Right renal pelvis (tissue), 4 donors: ENCODE measurements at places on chromosomes 12 and 14.

DNA sequence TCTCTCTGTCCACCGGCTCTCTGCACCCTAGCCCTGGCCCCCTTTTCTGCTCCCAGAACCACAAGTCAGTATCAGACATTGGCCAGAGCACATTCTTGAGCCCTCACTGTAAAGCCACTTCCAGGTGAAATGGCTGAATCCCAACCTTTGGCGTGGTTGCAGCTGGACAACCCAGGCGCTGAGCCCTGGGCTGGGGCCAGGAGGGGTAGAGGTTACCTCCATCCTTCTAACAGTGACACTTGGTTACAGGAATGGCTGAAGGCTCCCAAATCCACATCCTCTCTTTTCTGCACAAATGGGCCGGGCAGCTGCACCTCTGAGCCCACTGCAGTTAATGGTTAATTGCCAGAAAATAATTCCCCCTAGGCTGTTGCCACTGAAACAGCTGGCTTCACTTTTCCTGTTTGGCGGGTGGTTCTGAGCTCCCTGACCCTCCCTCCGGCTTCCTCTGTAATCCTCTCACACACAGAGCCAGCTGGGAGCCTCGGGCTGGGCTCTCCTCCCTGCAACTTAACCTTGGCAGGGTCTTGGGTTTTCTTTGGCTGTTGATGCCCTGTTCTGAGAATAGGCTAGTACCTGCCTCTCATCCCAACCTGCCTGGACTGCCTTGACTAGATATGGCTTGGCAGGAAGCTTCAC lies 44.1 kb downstream of the TSPAN11 start:
- peak; percentile 48 for DNase-seq

DNA sequence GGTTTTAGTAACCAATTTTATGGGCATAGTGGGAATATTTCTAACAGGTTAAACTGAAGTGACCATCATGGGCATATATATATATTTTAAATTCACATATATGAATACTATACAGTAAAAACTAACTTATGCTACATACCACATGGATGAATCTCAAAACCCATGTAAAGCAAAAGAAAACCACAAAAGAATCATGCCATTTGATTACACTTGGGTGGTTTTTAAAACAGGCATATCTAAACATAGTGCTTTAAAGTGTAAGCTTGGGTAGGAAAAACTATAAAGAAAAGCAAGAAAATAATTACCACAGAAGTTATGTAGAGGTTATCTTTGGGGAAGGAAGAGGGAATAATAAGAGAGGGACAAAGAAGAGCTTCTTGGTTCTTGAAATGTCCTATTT lies 326.1 kb downstream of the NAV3 start:
- no peak for DNase-seq

GRCh38 chr12:120674097-120674636 lies 12.8 kb upstream of the MLEC start:
- DNase-seq = no peak

- DNase-seq = no peak
Observed at GRCh38 chr14:76133103-76133502, 18.6 kb upstream of the GPATCH2L start.

- DNase-seq = no peak
Observed at GRCh38 chr14:61477712-61478462, 156.5 kb downstream of the PRKCH start.

- no peak for DNase-seq
Observed at GRCh38 chr14:89485264-89485663, 68.2 kb upstream of the FOXN3 start.

GRCh38 chr12:22377731-22378496 lies 43.4 kb upstream of the ST8SIA1 start:
- DNase-seq = no peak

DNA sequence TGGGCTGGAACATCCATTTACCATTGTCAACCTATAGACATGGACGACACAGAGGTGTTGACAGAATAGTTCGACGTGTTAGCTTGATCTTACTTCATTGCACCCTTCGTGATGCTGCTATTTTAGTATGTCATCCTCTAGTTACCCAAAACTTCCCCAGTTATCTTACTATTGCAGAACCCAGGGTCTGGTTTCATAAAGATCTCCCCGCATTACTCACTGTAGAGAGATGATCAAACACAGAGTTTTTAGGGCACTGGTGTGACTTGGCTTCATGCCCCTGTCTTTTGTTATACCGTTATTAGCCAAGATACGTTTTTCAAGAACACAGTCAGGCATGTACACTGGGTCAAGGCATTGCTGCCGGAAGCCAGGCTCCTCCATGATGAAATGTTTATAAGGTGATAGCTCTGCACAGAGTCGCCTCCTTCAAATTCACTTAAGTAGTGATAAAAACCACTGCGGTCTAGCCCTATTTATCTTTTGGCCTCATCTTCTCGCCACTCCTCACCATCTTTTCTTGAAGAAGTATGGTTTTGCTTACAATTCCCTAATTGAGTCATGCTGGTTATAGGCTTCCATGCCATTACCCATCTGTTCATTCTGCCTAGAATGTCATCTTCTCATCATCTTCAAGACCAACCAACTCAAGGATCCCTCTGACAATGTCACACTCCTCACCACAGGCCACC lies 1127.9 kb downstream of the VRK1 start:
- DNase-seq = no peak

DNA sequence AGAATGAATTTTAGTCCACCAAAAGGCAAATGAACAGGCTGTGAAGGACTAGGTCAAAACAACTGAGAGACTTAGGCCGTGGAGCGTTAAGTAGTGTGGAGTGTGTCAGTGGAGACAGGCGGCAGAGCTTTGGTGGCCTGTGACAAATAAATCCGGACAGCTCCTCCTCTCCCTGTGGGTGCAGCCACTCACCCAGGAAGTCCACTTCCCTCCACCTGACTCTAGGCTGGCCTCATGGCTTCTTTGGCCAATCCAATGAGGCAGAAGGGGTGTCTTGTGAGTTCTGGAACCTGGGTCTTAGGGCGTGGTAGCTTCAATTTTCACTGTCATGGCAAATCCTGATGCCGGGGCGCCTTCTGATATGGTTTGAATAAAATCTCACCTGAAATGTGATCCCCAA lies 180.9 kb upstream of the C14orf180 start:
- DNase-seq = no peak

GRCh38 chr12:42084522-42084921 lies 60.2 kb downstream of the GXYLT1 start:
- no peak for DNase-seq

GRCh38 chr12:52686063-52686462 lies 5.9 kb upstream of the KRT1 start:
- no peak for DNase-seq

- no peak for DNase-seq
Observed at GRCh38 chr12:34163443-34163842, 141.1 kb downstream of the ALG10 start.

DNA sequence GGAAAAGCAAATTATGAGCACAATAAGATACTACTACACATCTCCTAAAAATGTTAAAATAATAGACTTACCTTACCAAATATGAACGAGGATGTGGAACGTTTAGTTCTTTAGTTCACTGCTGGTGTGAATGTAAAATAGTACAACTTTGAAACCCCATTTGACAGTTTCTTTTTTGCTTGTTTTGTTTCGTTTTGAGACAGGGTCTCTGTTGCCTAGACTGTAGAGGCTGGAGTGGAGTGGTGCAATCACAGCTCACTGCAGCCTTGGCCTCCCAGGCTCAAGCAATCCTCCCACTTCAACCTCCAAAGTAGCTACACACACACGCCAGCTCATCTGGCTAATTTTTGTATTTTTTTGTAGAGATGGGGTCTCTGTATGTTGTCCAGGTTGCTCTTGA lies 136.4 kb upstream of the FAR2 start:
- no peak for DNase-seq

DNA sequence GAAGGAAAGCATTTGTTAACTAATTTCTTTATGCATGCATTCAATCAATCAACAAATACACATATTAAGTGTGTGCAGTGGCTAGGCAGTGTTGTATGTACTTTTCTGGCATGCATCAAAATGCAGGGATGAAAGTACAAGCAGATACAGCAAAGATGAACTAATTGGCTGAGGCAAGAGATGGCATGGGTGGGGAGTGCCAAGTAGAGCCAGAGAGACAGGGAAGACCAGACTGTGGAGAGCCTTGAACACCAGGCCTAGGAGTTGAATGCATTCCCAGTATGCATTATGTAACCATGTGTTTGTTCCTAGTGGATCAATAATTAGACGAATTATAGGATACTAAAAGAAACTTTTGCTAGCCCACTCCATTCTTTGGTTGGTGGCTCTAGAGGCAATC lies 17.3 kb upstream of the LMNTD1 start:
- no peak for DNase-seq

- no peak for DNase-seq
Observed at GRCh38 chr12:124604264-124604680, 36.9 kb upstream of the NCOR2 start.

DNA sequence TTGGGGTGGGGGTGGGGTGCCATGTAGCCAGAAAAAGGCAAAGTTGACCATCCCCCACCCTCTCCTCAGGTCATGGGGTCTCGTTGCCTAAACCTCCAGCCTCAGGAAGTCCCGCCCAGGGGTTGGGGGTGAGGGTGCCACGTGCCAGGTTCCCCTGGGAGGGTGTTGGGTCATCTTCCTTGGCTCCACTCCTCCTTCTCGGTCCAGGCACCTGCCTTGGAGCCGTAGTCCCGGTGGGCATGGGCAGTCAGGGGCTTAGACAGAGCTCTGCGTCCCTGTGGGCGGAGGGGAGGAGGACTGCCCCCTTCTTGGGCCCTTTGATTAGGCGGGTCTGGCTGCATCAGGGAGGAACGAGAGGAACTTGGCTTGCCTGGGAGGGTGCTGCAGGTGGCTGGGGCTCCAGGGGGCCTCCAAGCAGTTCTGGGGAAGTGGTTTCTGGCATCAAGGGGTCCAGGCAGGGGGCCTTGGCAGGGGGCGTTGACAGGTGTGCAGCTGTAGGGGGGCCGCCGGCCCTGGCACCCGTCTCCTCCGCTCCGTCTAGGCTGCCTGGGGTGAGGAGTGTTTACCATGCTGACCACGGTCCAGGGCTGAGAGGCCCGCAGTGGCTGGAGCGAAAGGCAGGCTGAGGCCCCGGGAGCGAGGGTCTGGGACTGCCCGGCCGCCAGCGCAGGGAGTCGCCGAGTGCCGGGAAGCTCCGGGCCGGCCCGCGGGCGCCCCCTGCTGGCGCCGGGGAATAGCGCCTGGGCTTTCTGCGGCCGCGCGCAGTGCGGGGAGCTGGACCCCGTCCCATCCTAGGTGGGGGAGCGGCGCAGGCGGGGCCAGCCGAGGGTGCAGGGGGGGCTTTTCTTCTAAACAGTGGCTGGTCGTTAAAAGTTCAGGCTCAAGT lies 7.9 kb downstream of the SETD1B start:
- DNase-seq = no peak

GRCh38 chr14:22131749-22132476 lies 457.1 kb downstream of the DAD1 start:
- DNase-seq = no peak

GRCh38 chr12:62533087-62533754 lies 66.6 kb downstream of the MON2 start:
- DNase-seq = no peak

DNA sequence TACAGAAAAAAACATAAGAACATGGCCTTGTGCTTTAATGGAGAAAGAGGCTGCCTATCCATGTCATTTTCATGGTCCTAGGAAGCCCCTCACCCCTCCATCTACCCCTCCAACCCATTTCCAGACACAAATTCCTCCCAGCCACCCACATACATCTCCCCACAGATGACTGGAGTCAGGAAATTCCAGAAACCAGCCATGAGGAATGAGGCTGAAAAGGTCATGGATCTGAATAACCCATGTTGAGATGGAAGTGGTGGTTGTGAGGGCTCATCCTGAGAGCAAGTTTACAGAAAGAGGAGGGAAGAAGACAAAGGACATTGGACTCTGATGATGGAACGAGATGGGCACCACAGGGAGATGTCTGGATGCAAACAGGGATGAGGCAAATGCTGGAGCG lies 23.9 kb upstream of the C12orf42 start:
- no peak for DNase-seq

DNA sequence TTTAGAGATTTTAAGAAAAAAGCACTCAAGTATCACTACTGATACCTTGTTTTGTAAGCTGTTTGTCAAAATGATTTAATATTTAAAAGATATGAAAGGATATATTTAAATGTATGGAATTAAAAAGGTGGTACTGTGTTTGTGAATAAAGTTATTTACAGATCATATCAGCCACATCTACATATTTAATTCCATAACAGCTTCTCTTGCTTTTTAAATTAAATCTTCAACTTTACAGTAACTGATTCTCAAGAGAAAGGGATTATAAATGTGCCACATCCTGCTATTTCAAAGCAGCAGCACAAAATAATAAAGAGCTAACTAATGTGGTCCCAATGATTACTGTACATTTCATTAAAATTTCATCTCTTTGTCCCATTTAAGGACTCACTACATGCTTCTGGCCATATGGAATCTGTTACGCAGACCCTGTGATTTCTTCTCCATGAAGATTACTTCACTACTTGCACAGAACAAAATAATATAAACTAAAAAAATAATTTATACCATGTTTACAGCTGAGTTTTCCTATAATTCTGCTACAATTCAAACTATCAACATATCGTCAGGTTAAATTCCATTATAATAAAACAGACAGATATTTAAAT lies 117.8 kb downstream of the MED13L start:
- no peak for DNase-seq

DNA sequence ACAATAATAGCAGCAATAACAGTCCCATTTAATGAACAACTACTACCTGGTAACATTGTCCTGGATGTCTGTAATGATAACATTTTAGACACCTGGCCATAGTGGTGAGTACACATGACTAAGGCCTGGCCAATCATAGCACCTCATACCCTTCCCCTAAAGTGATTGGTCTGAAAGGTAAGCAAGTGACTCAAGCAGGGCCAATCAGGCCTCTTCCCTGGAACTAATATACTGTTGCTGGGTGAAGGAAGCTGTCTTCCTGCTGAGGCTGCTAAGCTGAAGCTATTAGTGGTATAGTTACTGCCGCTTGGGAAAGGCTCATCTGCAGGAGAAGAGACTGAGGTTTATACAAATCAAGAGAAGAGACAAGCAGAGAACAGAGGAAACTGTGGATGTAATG lies 18.7 kb upstream of the NOS1 start:
- no peak for DNase-seq

- no peak for DNase-seq
Observed at GRCh38 chr12:107045186-107045585, 48.2 kb downstream of the CRY1 start.
